ENCODE measurements at places on chromosomes 6 and 20. TPM values are rescaled to one million over a fixed set of nuclear protein-coding genes. Genes with fewer than 3 reads are reported as not detected.

DNA sequence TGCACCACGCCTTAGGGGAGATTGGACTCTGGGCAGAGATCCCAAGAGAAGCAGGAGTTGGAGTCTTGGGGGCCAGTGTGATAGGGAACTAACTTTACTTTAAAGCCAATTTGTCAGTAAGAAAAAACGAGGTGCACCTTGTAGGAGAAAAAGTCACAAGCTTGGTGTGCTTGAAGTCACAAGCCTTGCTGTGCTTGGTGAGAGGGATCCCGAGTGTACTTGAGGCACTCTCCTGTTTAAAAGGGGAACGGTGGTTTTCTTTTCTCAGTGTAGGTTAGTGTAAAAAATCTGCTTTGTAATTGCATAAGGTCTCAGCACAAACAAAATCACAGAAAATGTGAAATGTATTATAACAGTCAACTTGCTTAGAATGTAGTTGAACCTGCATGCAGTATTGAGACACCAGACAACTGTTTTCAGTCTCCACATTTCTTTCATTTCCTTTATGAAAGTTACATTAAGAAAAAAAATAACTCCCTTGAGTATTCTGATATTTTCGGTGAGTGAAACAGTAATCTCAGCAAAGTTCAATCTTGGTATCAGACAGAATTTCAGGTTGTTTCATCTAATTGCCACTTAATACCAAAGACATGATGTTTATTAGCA is 111.1 kb upstream of the DUSP22 start:
- no peaks in the 10 kb centered on the region for H3K27me3 ChIP-seq
- peak overlapping the region; percentile 83 for H3K4me3 ChIP-seq
- no peak for DNase-seq
- H3K4me1 ChIP-seq: peaks cover 18% of the 10 kb centered on the region

GRCh38 chr20:44739942-44740341 is 5.7 kb upstream of the KCNK15 start:
- no peak for DNase-seq
- no peak overlapping the region for H3K4me3 ChIP-seq
- H3K27me3 ChIP-seq: peaks cover 2% of the 10 kb centered on the region
- H3K27ac ChIP-seq: no peak overlapping the region

PTPRA gene
- total RNA-seq: 106 TPM

- H3K4me3 ChIP-seq: no peak overlapping the region
- H3K36me3 ChIP-seq: peaks cover 10% of the 10 kb centered on the region
- H3K27ac ChIP-seq: no peak overlapping the region
- no peak for DNase-seq
- peaks cover 6% of the 10 kb centered on the region for H3K4me1 ChIP-seq
Observed at GRCh38 chr6:25601800-25602673, 50.0 kb upstream of the SCGN start.

GTF3C6 gene
- 34.8 TPM for total RNA-seq

DNA sequence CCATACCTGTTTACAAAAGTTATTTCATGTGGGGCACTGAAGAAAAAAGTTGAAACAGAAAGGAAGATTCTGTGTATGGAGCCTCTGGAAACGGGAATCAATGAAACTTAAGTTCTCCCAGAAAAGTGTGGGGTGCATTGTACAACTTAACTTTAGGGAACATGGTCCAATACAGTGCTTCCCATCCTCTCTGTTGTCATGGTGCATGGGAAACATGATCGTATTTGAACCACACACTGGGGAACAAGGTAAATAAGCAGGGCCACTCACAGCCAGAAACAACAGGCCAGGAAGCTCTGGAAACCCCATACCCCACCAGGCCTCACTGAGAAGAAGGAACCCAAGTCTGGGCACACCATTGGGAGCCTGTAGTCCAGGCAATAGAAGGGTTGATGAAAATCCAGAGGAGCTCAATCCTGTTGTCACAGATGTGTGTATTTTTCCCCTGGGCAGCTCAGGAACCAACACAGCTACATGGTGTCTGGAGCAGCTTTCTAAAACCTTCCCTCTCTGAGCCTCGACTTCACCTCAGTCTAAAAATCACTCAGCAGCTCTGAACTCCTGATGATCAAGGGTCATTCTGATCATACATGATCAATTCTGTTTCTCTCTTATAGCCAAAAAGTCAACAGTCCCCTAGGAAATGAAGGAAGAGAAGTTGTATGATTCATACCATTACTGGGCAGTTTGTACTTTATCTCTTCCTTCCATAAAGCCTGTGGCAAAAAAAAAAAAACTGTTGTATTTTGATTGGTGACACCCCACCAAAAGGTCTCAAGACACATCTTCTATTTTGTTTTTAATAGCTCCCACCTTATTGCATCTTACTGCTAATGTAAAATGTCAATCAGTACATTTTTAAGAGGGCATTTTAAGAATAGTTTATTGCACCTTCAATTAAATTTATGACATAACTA is 198.5 kb upstream of the TAB2 start:
- peaks cover 46% of the 10 kb centered on the region for H3K4me1 ChIP-seq
- no peak overlapping the region for H3K4me3 ChIP-seq
- H3K27me3 ChIP-seq: no peaks in the 10 kb centered on the region
- no peak for DNase-seq
- no peaks in the 10 kb centered on the region for H3K36me3 ChIP-seq
- no peak overlapping the region for H3K27ac ChIP-seq

RNF39 gene
- not detected for total RNA-seq

GRCh38 chr6:80454661-80455365 is 348.3 kb downstream of the BCKDHB start:
- H3K36me3 ChIP-seq: peaks cover 3% of the 10 kb centered on the region
- no peak overlapping the region for H3K4me3 ChIP-seq
- H3K4me1 ChIP-seq: peaks cover 2% of the 10 kb centered on the region
- no peak for DNase-seq
- no peak overlapping the region for H3K27ac ChIP-seq
- H3K27me3 ChIP-seq: no peaks in the 10 kb centered on the region

DNA sequence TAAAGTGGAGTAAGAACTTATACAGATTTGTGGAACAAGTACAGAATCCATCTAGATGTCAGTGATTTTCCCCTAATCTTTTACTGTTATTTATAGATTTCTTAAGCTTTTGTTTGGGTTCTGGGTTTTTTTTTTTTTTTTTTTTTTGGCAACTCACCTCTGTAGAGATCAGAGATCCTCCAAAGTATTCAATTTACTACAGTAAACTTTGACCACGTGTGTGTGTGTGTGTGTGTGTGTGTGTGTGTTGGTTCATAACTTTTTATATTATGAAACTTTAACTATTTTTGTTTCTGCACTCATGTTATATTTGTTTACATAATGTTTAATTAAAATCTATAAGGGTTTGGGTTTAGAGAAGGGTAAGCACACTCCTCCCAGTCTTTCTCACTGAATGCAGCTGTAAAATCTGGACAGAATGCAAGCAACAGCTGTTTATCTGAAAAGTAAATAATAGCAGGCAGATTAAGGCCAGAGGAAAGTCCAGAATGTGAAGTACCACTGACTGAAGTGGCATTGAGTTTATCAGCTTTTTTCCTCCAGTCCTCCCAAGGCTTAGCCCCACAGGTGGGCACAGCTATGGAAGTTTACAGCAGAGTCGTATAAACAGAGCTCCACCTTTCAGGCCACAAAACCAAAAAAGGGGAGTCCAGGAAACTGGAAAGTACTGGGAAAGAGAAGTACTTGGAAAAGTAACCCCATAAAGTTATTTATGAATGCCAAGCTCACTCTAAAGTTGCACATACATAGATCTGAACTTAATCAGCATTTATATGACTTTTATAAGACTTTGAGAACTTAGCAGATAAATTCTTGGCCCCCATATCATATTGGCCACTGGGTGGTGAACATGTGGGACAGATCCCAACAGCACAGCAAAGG is 43.0 kb upstream of the CD2AP start:
- no peak overlapping the region for H3K27ac ChIP-seq
- peaks cover 19% of the 10 kb centered on the region for H3K36me3 ChIP-seq
- no peaks in the 10 kb centered on the region for H3K27me3 ChIP-seq
- H3K4me3 ChIP-seq: no peak overlapping the region
- no peaks in the 10 kb centered on the region for H3K4me1 ChIP-seq
- DNase-seq: no peak

POPDC3 gene
- not detected for total RNA-seq

- no peaks in the 10 kb centered on the region for H3K27me3 ChIP-seq
- peaks cover 17% of the 10 kb centered on the region for H3K4me1 ChIP-seq
- DNase-seq: peak; percentile 44
- H3K36me3 ChIP-seq: no peaks in the 10 kb centered on the region
- H3K27ac ChIP-seq: peak within 1 kb of the TSS; percentile 99
Observed at GRCh38 chr6:147204060-147204785, at the start of gene STXBP5. TSS of gene STXBP5 (plus strand) at chr6:147204417. CDS start at chr6:147204533, 116 bp downstream.

- H3K4me3 ChIP-seq: no peak overlapping the region
- DNase-seq: no peak
- H3K27ac ChIP-seq: peak overlapping the region; percentile 79
- H3K4me1 ChIP-seq: peaks cover 25% of the 10 kb centered on the region
- no peaks in the 10 kb centered on the region for H3K27me3 ChIP-seq
Observed at GRCh38 chr6:24822696-24823095, 24.0 kb upstream of the ARMH2 start.

Data from naive thymus-derived CD8-positive, alpha-beta T cell (primary cell).